Left ventricle myocardium inferior (tissue), 1 donor: ENCODE measurements at places on chromosomes 1 and 21. TPM values are rescaled to one million over a fixed set of nuclear protein-coding genes. Genes with fewer than 3 reads are reported as not detected.

GRCh38 chr1:23057301-23057700 is 38.0 kb downstream of the KDM1A start:
- H3K27ac ChIP-seq: no peak overlapping the region
- H3K36me3 ChIP-seq: peaks cover 85% of the 10 kb centered on the region
- H3K4me3 ChIP-seq: no peak overlapping the region
- H3K27me3 ChIP-seq: no peaks in the 10 kb centered on the region
- H3K4me1 ChIP-seq: no peaks in the 10 kb centered on the region

Gene KLHDC8A
- total RNA-seq: 0.27 TPM

GRCh38 chr1:22936681-22937080 is 36.0 kb downstream of the LACTBL1 start:
- no peaks in the 10 kb centered on the region for H3K4me1 ChIP-seq
- H3K27me3 ChIP-seq: peaks cover 18% of the 10 kb centered on the region
- no peak for DNase-seq
- no peak overlapping the region for H3K4me3 ChIP-seq
- H3K36me3 ChIP-seq: no peaks in the 10 kb centered on the region
- no peak overlapping the region for H3K27ac ChIP-seq

DNA sequence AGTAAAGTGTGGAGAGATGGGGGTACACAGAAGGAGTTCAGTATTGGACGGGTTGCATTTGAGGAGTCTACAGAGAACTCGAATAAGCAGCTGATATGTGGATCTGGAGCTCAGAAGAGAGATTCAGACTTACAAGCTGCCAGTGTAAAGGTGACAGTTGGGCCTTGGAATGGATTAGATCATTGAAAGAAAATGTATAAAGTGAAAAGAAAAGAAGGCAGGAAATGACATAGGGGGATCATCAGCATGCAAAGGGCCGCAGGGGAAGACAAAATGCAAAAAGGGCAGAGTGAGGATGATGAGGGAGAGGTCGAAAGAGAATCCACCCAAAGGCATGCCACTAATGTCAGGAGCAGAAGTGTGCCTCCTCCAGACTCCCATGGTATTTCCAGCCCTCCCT is 273.3 kb downstream of the TNR start:
- no peak overlapping the region for H3K4me3 ChIP-seq
- DNase-seq: no peak
- H3K4me1 ChIP-seq: no peaks in the 10 kb centered on the region
- H3K27me3 ChIP-seq: peaks cover 32% of the 10 kb centered on the region

DNA sequence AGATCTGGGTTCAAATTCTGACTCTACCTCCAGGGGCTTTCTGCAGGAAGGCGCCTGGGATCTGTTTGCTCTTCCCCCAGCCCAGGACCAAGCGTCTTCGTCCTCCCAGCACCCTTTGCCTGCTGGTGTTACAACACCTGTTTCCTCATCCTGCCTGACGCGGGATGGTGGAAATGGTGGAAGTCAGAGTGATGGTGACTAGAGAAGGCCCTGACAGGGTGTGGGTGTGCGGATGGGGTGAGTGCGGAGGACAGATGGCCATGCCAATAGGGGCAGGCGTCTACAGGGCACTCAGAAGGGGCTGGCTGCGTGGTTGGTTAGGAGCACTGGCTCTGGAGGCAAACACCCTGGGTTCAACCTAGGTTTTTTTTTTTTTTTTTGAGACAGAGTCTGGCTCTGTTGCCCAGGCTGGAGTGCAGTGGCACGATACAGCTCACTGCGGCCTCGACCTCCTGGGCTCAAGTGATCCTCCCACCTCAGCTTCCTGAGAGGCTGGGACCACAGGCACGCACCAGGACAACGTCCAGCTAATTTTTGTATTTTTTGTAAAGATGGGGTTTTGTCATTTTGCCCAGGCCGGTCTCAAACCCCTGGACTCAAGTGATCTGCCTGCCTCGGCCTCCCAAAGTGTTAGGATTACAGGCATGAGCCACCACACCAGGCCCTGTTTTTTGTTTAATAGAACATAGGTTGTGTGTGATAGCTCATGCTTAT is 1.5 kb downstream of the THEMIS2 start:
- H3K4me1 ChIP-seq: peaks cover 13% of the 10 kb centered on the region
- no peak for DNase-seq
- H3K27ac ChIP-seq: peak overlapping the region; percentile 55
- no peaks in the 10 kb centered on the region for H3K36me3 ChIP-seq
- H3K4me3 ChIP-seq: peak overlapping the region; percentile 78

Gene RIMKLA
- 10.2 TPM for total RNA-seq

- H3K4me1 ChIP-seq: peaks cover 36% of the 10 kb centered on the region
- no peak overlapping the region for H3K27ac ChIP-seq
- peaks cover 65% of the 10 kb centered on the region for H3K27me3 ChIP-seq
Measured at GRCh38 chr1:17118268-17118667, 983 bp downstream of the PADI2 start.

- no peaks in the 10 kb centered on the region for H3K36me3 ChIP-seq
- no peaks in the 10 kb centered on the region for H3K27me3 ChIP-seq
- H3K4me3 ChIP-seq: no peak overlapping the region
Measured at GRCh38 chr21:25457946-25458345, 149.3 kb downstream of the MRPL39 start.

GRCh38 chr1:211334986-211335385 is 8.4 kb downstream of the TRAF5 start:
- no peak overlapping the region for H3K4me3 ChIP-seq
- DNase-seq: no peak
- no peaks in the 10 kb centered on the region for H3K27me3 ChIP-seq
- H3K27ac ChIP-seq: no peak overlapping the region
- H3K36me3 ChIP-seq: no peaks in the 10 kb centered on the region
- H3K4me1 ChIP-seq: peaks cover 20% of the 10 kb centered on the region

DNA sequence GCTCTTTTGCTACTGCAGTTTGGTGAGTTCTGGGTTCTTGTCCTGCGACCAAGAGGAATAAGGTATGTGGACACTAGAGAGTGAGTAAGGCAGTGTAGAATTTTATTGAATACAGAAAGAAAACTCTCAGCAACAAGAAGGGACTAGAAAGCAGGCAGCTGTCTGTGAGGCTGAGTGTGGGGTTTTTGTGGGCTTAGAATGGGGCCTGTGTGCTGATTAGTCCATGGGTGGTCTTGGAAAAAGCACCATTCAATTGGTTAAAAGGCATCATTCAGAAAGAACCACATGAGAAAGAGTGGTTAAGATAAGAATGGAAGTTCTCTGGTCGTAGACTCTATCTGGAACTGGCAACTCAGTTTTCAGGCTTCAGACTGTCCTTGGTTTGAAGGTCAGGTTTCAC is 298.8 kb downstream of the TGFB2 start:
- no peaks in the 10 kb centered on the region for H3K4me1 ChIP-seq
- no peaks in the 10 kb centered on the region for H3K27me3 ChIP-seq
- no peak for DNase-seq
- H3K27ac ChIP-seq: no peak overlapping the region

- no peak overlapping the region for H3K4me3 ChIP-seq
- DNase-seq: no peak
- peaks cover 10% of the 10 kb centered on the region for H3K27me3 ChIP-seq
- peaks cover 15% of the 10 kb centered on the region for H3K4me1 ChIP-seq
- no peaks in the 10 kb centered on the region for H3K36me3 ChIP-seq
Measured at GRCh38 chr1:160839746-160840145, 22.9 kb downstream of the CD244 start.

DNA sequence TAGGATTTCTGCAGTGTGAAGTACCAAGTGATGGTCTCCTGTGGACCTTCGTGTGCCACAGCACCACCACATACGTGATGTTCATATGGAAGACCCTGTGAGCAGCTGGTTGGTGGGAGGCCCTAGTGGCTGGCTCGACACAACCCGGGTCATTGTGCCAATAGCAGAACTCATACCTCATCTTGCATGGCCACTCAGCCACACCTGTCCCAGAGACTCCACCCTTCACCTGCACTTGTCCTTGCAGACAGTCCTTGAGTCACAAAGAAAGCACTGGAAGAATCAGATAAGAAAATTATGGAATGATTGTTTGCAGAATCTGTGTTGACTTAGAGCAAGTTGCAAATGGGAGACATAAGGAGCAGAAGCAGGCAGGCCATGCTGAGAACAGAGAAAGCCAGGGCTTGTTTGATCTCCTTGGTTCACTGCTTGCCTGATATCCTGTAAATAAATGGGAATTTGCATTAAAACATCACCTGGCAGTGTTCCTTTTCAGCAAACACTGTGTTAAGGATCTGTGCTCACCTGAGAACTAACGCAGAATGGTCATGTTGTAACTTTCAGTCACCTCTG is 307.7 kb downstream of the SIPA1L2 start:
- no peak overlapping the region for H3K27ac ChIP-seq
- no peak for DNase-seq
- no peaks in the 10 kb centered on the region for H3K27me3 ChIP-seq
- H3K4me3 ChIP-seq: no peak overlapping the region
- peaks cover 12% of the 10 kb centered on the region for H3K4me1 ChIP-seq

DNA sequence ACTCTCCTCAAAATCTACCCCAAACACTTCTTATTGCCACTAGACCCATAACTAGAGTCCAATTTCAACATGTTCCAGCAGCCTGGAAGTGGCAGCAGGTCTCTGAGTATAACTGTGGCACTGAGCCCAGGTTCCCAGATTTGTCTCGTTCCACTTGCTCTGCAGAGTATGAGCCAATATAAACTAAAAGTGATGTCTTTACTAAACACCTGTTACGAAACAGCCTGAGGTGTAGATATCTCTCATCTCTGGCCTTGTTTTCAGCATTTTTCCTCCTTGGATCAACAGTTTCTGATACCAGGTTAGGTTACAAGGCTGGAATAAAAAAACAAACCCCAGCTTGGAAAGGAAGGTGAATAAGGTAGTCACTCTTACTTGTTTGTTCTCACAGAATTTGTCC is 25.2 kb upstream of the PRDX6 start:
- H3K27me3 ChIP-seq: no peaks in the 10 kb centered on the region
- H3K36me3 ChIP-seq: no peaks in the 10 kb centered on the region

DNA sequence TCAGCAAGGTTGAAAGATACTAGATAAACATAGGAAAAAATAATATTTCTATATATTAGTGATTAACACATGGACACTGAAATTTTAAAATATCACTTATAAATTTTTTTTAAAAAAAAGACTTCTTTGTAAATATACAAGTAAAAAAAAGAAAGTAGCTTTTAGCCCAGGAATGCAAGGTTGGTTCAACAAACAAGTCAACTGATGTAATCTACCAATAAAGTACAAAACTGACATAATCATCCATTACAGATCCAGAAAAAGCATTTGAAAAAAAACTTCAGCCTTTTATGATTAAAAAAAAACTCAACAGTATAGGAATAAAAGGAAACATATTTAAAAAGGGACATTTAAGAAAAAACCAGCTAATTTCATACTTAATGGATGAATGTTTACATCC is 48.4 kb downstream of the TRMT1L start:
- H3K4me1 ChIP-seq: no peaks in the 10 kb centered on the region
- no peak overlapping the region for H3K4me3 ChIP-seq
- H3K27ac ChIP-seq: no peak overlapping the region
- no peak for DNase-seq

GRCh38 chr1:2591581-2592261 is 5.1 kb downstream of the PRXL2B start:
- no peak for DNase-seq
- H3K27me3 ChIP-seq: peaks cover 37% of the 10 kb centered on the region
- no peak overlapping the region for H3K27ac ChIP-seq
- H3K36me3 ChIP-seq: peaks cover 10% of the 10 kb centered on the region
- no peak overlapping the region for H3K4me3 ChIP-seq

GRCh38 chr1:165395478-165395877 is 39.0 kb upstream of the LMX1A start:
- no peak for DNase-seq
- H3K27me3 ChIP-seq: peaks cover 2% of the 10 kb centered on the region
- no peaks in the 10 kb centered on the region for H3K36me3 ChIP-seq
- no peak overlapping the region for H3K4me3 ChIP-seq

Gene MTF2
- total RNA-seq: 5.6 TPM

Gene SYT6
- not detected for total RNA-seq

Gene RRP1
- total RNA-seq: 8.5 TPM

- H3K4me3 ChIP-seq: no peak overlapping the region
- peak overlapping the region; percentile 59 for H3K27ac ChIP-seq
Measured at GRCh38 chr1:40877698-40878097, 15.5 kb upstream of the CITED4 start.

DNA sequence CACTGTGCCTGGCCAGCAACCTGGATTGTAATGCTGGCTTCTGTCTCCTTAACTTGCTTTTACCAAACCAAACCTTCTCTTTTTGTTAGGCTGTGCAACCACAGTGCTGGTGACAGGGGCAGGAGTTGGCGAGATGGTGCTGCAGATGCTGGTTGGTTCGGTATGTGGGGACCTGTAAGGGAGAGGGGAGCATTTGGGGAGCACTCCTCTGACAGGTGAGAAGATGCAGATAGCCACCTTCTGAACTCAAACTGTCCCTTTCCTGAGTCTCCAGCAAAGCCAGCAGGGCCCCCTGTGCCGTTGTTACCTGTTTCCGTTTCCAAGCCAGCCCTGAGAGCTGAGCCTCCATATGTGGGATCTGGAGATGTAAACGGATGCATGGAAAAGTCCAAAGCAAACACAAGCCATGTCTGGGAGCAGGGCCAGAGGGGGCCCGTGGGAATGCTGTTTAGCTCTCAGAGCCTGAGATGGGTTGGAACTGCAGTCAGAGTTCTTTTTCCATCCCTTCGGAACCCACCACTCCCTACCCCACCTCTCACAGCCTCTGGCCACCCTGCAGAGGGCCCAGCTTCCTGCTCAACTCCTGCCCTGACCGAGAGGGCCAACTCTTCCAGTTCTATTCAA is 34.0 kb downstream of the ELK4 start:
- peak overlapping the region; percentile 72 for H3K27ac ChIP-seq
- DNase-seq: peak; percentile 66
- H3K36me3 ChIP-seq: no peaks in the 10 kb centered on the region

DNA sequence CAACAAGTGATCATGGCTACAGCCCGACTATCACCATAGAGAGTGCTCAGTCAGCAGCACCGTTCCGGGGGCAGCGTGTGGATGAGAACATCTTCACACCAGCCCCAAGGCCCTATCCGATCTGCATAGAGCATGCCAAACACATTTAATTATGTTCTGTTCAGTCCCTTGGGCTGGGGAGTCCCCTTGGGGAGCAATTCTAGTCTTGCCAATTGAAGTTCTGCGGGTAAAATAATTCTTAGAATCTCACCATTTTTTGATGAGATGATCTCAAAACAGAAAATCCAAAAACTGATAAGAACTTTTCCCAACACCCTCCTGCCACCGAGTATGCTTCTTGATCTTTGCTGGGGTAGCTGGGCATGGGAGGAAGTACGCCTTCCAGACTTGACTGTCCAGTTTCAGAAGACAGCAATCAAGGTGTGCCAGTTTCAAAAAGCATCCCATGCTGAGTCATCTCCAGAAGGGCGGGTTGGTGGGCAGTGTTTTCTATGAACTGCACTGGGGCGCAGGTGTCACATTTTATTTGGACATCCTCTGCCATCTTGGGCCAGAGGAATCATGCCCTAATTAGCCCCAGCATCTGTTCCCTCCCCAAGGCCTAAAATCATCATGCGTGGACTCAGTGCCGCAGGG is 20.8 kb upstream of the PTPRF start:
- H3K4me3 ChIP-seq: no peak overlapping the region
- DNase-seq: no peak
- peaks cover 22% of the 10 kb centered on the region for H3K27me3 ChIP-seq
- no peaks in the 10 kb centered on the region for H3K36me3 ChIP-seq
- H3K4me1 ChIP-seq: no peaks in the 10 kb centered on the region
